Vagina (tissue), 2 donors: ENCODE measurements at places on chromosomes 4 and X. TPM values are rescaled to one million over a fixed set of nuclear protein-coding genes. Genes with fewer than 3 reads are reported as not detected.

- no peak overlapping the region for H3K4me3 ChIP-seq
- H3K27ac ChIP-seq: no peak overlapping the region
- H3K36me3 ChIP-seq: no peaks in the 10 kb centered on the region
- H3K27me3 ChIP-seq: no peaks in the 10 kb centered on the region
- no peak for DNase-seq
Measured at GRCh38 chr4:23884261-23884660, 5.6 kb downstream of the PPARGC1A start.

DNA sequence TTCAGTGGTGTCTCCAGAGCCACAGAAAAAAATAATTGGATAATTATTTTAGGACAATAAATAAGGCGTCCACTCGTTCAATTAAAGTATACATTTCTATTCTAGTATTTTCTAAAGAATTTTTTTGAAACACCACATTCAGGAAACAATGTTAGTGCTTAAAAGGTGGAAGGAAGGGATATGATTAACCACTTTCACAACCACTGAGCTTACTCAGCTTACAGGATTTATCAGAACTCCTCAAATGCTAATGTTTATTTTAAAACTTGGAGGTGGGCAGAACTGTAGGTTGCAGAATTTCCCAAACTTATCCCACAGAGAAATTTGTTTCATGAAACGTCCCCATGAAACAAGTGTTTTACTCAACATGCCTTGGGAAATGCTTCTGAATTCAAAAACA is 54.3 kb upstream of the MAGEB2 start:
- H3K36me3 ChIP-seq: no peaks in the 10 kb centered on the region
- no peak for DNase-seq
- H3K4me1 ChIP-seq: no peaks in the 10 kb centered on the region
- no peaks in the 10 kb centered on the region for H3K27me3 ChIP-seq
- no peak overlapping the region for H3K4me3 ChIP-seq

- H3K27me3 ChIP-seq: no peaks in the 10 kb centered on the region
- H3K36me3 ChIP-seq: no peaks in the 10 kb centered on the region
- H3K4me3 ChIP-seq: no peak overlapping the region
- DNase-seq: no peak
- H3K27ac ChIP-seq: no peak overlapping the region
- no peaks in the 10 kb centered on the region for H3K4me1 ChIP-seq
Measured at GRCh38 chrX:142549923-142550322, 344.8 kb upstream of the MAGEC2 start.

GRCh38 chr4:164488114-164488513 is 265.8 kb upstream of the SMIM31 start:
- no peaks in the 10 kb centered on the region for H3K4me1 ChIP-seq
- DNase-seq: no peak
- no peak overlapping the region for H3K27ac ChIP-seq
- H3K4me3 ChIP-seq: no peak overlapping the region
- H3K27me3 ChIP-seq: no peaks in the 10 kb centered on the region

DNA sequence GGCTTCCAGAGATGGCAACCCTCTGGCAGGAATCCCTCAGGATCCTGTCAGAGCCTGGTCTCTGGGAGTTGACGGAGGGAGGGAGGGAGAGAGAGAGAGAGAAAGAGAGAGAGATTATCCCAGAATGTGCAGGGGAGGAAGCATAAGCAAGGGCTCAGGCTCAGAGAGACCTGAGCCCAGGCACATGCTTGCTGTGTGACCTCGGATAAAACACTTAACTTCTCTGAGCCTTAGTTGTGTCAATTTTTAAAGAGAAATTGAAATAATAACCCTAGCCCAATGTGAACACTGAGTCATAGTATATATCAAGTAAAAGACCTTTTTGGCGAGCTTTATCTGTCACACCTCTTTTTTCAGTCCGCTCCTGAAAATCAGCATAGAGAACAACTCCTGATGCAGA is 473 bp upstream of the USP51 start:
- peaks cover 8% of the 10 kb centered on the region for H3K4me1 ChIP-seq
- peak overlapping the region; percentile 96 for H3K27ac ChIP-seq
- H3K27me3 ChIP-seq: no peaks in the 10 kb centered on the region
- H3K36me3 ChIP-seq: no peaks in the 10 kb centered on the region
- DNase-seq: no peak

GRCh38 chr4:29453303-29453820 is 1266.8 kb upstream of the PCDH7 start:
- no peaks in the 10 kb centered on the region for H3K4me1 ChIP-seq
- no peak overlapping the region for H3K27ac ChIP-seq
- no peaks in the 10 kb centered on the region for H3K36me3 ChIP-seq
- no peak for DNase-seq
- H3K27me3 ChIP-seq: no peaks in the 10 kb centered on the region

- no peaks in the 10 kb centered on the region for H3K36me3 ChIP-seq
- no peak for DNase-seq
- no peak overlapping the region for H3K27ac ChIP-seq
- H3K27me3 ChIP-seq: no peaks in the 10 kb centered on the region
- H3K4me1 ChIP-seq: no peaks in the 10 kb centered on the region
Measured at GRCh38 chr4:12975511-12975910, 508.6 kb downstream of the RAB28 start.

DNA sequence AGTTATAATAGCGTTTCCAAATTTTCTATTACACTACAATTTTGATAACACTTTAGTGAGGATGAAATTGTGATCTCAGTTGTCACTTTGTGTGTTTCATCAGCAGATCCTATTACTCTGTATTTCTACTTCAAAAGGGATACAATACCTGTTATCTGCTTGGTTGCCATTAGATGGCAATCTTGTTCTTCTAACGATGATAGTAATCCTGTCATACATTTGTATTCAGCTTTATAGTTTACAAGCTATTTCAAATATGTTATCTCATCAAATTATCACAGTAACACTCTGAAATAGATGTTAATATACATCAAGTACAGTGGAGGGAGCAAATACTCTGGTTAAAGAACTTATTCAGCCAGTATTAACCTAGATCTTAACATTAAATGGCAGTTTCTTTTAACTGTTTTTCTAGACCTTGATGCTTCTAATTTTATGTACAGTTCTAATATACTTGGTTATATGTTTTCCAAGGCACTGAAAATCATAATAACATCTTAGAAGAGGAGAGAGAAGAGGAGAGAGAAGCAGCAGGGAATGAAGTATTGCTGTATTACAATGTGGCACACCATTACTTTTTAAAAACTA is 292.0 kb downstream of the CCSER1 start:
- no peak for DNase-seq
- H3K4me1 ChIP-seq: no peaks in the 10 kb centered on the region
- H3K4me3 ChIP-seq: no peak overlapping the region
- no peak overlapping the region for H3K27ac ChIP-seq
- H3K36me3 ChIP-seq: no peaks in the 10 kb centered on the region

GRCh38 chr4:147057611-147058190 is 112.0 kb upstream of the TTC29 start:
- no peaks in the 10 kb centered on the region for H3K27me3 ChIP-seq
- no peak for DNase-seq
- H3K27ac ChIP-seq: peak overlapping the region; percentile 27
- no peaks in the 10 kb centered on the region for H3K36me3 ChIP-seq
- H3K4me1 ChIP-seq: peaks cover 18% of the 10 kb centered on the region

- H3K36me3 ChIP-seq: no peaks in the 10 kb centered on the region
- DNase-seq: no peak
- H3K4me1 ChIP-seq: no peaks in the 10 kb centered on the region
- no peak overlapping the region for H3K4me3 ChIP-seq
- no peaks in the 10 kb centered on the region for H3K27me3 ChIP-seq
Measured at GRCh38 chr4:27791640-27792039, 931.0 kb downstream of the STIM2 start.

DNA sequence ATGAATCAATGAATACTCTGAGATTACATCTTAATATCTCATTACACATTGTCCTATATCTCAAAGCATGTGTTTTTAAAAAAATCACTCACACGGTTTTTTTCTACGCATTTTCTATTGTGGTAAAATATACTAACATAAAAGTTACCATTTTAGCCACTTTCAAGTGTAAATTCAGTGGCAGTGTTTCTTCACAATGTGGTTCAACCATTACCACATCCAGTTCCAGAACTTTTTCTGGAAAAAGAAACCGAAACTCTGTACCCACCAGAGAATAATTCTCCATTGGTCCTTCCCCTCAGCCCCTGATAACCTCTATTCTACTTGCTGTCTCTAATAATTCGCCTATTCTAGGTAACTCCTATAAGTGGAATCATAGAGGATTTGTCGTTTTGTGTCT is 35.3 kb upstream of the ACSL1 start:
- H3K27ac ChIP-seq: no peak overlapping the region
- no peak overlapping the region for H3K4me3 ChIP-seq
- no peaks in the 10 kb centered on the region for H3K36me3 ChIP-seq
- H3K27me3 ChIP-seq: no peaks in the 10 kb centered on the region
- no peak for DNase-seq

RNF175 gene
- total RNA-seq: 2.2 TPM

SLC16A2 gene
- total RNA-seq: 6.9 TPM

NXF3 gene
- not detected for total RNA-seq

TRPC3 gene
- total RNA-seq: 0.98 TPM

ZCCHC12 gene
- 3.7 TPM for total RNA-seq

REPS2 gene
- total RNA-seq: 10.8 TPM
